Fibroblast of the conjunctiva (primary cell): ENCODE measurements at places on chromosomes 5 and 9.

DNA sequence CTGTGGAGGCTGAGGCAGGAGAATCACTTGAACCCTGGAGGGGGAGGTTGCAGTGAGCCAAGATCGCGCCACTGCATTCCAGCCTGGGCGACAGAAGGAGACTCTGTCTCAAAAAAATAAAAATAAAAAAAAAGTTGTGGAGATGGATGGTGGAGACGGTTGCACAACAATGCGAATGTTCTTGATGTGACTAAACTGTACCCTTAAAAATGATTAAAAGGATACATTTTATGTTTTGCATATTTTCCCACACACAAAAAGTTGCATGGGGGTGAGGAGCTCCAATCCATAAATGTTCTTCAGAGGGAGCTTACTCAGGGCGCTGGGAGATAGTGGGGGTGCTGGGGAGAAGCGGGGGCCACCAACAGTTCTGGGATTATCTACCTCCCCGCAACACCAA is 43.8 kb upstream of the CDKN2AIPNL start:
- DNase-seq, result no peak

- DNase-seq, result no peak
Measured at GRCh38 chr5:177100714-177101121, 14.0 kb downstream of the FGFR4 start.

- DNase-seq, result no peak
Measured at GRCh38 chr9:107079589-107079988, 203.5 kb upstream of the RAD23B start.

DNA sequence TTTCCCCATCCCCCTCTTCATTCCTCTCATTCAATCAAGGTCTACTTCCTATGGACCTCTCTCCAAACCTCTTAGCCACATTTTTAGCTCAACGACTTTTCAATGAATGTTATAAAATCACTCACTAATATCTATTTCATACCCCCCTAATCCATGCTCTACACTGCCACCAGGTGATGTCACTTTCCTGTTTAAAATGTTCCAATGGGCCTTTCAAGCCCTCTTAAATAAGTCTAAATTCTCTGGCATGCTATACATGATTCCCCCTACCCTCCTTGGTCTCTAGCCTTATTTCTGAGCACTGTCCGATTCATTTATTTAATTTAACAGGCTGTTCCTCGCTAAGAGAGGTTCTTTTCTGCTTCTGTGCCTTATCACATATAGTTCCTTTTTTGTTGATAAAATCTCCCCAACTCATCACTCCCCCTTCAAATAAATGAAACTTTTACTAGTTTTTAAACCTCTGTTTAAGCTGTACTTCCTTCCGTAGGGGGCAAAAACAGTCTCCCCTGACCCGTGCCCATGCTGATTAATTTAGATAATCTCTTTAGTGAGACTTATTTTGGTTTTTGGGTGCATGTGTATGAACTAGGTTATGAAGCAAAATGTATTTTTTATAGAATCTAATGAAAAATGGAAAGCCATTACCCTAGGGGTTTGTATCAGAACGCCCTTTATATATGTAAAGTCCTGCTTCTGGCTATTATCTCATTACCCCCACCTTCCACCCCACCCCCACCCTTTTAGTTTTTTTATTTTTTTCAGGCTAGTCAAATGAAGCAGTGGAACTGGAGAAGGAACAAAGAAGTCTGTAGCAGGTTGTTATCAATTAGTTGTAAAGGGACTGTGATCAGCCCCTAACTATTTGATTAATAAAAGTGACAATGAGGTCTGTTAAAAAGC is 9.0 kb downstream of the ABHD17B start:
- no peak for DNase-seq

DNA sequence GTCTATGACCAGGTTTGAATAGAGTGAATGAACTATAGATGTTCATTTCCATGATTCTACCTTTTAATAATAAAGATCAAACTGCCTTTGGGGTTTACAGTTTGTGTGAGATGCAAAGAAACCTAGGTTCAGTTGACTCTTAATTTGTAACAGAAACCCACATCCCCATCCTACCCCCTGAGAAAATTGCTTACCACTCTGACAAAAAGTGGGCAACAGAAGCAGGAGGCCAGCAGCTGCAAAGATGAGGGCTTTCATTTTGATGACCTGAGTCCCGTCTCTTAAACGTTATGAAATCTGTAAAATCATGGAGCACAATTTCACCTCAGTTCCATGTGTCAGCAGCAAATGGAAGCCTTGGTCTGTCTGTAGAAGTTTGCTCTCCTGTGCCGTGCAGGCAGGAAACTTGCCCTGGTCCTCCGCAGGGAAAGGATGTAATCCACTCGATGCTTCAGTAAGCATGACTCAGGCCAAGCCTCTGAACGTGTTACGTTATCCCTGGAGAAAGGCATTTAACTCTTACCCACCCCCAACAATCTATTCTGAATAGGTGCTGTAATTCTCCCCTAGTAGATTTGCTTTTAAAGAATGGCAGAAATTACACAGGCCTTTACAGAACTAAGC is at the start of gene F2RL2:
Gene F2RL2 (minus strand): TSS at position 431 of the 624 bp plus-strand sequence. CDS start 173 bp downstream, at position 258.
- DNase-seq, result peak; percentile 75

- no peak for DNase-seq
Measured at GRCh38 chr9:97980479-97980803, 2.7 kb upstream of the ANP32B start.
